Activated CD8-positive, alpha-beta memory T cell treated with anti-CD3 and anti-CD28 coated beads, Interleukin-2, amount 50 U/mL, for 4 hours (primary cell): ENCODE measurements at places on chromosomes 2 and 18.

DNA sequence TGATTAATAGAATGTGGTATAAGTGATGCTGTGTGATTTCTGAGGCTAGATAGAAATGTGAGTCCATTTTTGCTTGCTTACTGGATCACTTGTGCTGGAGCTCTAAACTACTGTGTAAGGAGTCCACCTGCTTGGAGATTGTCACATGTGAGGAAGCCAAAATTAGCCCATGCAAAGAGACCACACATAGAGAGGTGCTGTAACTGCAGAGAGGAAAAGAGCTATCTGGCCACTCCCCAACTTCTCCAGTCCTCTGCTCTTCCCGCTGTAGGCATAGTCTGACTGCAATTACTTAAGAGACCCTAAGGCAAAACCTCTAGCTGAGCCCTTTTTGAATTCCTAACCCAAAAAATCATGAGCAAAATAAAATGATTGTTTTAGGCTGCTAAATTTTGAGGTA is 120.6 kb upstream of the FBXO11 start:
- DNase-seq = no peak

GRCh38 chr18:24190590-24190989 is 51.7 kb downstream of the CABYR start:
- no peak for DNase-seq

GRCh38 chr2:218252509-218253231 is 8.1 kb upstream of the GPBAR1 start:
- no peak for DNase-seq

GRCh38 chr2:232877940-232878511 is 8.0 kb downstream of the SNORC start:
- no peak for DNase-seq

GRCh38 chr2:24011250-24012104 is 1.6 kb downstream of the MFSD2B start:
- DNase-seq = no peak

- DNase-seq = no peak
Measured at GRCh38 chr2:44779793-44780192, 161.7 kb upstream of the SIX3 start.

GRCh38 chr2:95352310-95353054 is 50.0 kb upstream of the FAHD2A start:
- DNase-seq = no peak

DNA sequence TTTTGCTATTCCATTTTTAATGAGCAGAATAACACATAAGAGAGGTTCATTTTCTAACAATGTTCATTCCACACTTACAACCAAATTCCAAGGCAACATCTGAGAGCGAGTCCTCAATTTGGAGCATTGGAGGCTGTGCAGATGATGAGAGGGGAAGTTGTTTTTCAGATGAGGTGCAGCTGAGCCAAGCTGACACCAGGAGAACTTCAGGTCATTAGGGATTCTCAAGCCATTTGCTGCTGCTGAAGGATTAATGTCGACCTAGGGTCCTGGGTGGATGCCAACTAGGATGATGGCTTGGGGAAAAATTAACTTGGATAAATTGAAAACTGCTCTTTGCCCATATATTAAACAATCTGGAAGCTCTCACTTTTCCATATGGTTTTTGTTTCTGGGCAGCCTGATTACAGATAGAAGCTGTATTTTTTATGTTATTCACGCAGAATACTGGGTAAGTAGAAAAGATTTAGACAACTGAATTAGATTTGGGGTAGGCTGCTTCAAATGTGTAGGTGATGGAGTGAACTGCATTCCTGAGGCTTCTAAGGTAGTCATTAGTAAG is 206.4 kb upstream of the SLC39A10 start:
- DNase-seq = no peak

GRCh38 chr2:213150315-213151097 is 906 bp downstream of the IKZF2 start:
- DNase-seq = no peak

DNA sequence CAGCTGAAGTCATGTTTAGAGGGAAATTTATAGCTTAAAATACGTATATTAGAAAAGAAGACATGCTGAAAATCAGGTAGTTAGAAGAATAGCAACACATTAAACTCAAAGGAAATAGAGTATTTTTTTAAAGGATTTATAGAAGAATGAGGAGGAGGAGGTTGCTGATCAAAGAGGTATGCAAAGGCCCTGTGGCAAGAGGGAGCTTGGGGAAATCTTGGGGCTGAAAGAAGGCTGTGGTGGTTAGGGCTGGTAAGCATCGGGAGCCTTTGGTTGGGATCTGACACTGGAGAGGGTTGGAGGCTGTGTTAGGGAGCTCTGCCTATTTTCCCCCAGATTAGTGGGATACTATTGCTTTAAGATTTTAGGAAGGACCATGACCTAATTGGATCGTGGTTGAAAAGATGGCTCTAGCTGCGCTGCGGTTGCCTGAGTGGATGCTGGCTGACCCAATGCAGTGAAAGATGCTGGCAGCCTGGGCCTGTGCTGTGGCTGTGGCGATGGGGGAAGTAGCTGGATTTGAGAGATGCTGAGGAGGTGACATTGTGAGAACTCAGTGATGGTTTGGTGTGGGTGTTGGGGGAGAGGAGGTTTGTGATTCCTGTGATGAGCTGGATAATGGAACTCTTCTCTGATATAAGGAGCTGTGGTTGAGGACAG is 11.7 kb downstream of the DGKD start:
- no peak for DNase-seq

GRCh38 chr2:142866426-142866825 is 11.0 kb upstream of the KYNU start:
- DNase-seq = no peak

GRCh38 chr2:232319803-232320442 is 58.6 kb upstream of the ALPP start:
- DNase-seq = no peak

DNA sequence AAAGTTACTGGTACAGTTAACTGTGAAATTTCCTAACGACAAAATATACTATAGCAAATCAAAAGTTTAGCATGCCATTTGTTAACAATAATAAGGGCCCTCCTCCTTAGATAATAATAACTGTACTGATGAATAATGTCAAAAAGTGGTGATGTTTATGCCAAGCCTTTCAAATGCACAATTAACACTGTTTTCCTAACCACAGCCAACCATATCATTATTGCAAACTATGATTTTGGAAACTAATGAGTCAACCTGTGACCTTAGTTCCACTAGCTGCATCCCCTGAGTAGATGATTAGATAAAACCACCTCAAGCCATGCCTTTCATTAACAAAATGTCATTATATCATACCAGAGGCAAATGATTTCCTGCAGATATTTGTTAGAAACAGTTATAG is 25.1 kb upstream of the GPR75 start:
- DNase-seq = no peak

- DNase-seq = no peak
Measured at GRCh38 chr18:46400449-46400848, 256.6 kb downstream of the LOXHD1 start.

DNA sequence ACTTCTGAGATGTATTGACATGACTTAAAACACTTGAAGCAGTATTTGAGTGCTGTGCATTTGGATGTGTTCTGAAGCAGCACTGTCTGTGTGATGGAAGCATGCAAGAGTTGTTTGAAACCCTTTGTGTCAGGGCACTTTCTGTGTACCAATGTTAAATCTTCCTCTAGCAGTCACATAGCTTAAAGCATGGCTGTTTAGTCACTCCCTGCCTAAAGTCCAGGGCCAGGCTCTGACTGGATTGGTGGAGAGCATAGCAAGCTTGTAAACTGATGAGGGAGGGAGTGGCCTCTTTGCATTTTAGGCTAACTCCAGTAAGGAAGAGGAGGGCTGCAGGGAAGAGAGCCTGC is 73.5 kb downstream of the MYO1B start:
- DNase-seq = no peak

DNA sequence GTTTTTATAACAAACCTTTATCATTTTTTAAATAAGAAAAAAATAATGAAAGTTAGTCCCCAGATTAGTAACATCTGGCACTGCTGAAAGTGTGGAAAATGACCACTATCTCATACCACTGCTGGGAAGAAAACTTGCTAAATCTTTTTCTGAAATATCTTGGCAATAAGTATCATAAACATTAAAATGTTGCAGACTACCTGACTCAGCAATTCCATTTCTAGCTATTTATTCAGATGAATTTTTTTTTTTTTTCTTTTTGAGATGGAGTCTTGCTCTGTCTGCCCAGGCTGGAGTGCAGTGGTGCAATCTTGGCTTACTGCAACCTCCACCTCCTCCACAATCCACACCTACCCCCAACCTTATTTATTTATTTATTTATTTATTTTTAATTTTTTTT is 35.3 kb upstream of the SOS1 start:
- no peak for DNase-seq

DNA sequence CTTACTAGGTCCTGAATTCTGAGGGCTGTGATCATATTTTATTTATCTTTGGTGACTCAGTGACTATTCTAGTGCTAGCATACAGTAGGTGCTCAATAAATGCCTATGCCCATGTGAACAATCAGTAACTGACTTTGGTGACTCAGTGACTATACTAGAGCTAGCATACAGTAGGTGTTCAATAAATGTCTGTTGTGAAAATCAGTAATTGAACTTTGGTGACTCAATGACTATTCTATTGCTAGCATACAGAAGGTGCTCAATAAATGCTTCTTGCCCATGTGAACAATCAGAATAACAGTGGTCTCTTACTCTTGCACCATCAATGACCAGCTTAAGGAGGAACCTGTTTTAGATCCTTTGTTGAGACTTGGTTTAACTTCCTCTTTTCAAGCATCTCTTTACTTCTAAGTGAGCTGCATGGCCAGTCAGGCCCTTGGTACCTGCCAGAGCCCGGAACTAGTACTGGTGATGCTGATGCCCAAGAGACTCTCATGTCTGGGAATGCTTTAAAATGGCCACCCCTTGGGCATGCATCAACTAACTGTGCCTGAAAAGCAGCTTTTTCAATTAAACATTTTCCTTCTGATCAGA is 214.9 kb upstream of the SPRED2 start:
- no peak for DNase-seq

DNA sequence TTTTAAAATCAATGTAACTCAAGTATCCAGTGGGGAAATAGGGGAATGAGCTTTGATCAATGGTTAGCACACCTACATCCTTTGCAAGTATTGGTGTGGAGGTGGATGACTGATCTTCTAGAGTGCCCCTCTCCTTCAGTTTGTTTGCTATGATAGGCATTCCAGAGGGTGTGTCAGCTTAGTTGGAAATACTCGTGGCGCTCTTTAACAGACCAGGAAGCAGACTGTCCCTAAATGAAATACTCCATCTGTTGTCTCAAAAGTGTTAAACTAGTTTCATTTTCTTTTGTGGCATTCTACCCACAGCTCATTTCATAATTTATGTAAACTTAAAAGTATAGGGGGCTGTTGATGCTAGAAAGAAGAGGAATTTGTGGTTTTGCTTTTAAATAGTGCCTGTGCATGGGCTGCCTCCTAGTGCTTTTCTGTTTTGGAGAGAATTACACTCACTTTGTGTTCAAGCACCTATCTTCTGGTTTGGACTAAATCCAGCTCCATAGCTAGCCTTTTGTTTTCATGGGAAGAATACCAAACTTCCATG is 66.2 kb downstream of the STAT1 start:
- DNase-seq = no peak

- no peak for DNase-seq
Measured at GRCh38 chr2:3422161-3422779, 42.8 kb downstream of the TRAPPC12 start.

DNA sequence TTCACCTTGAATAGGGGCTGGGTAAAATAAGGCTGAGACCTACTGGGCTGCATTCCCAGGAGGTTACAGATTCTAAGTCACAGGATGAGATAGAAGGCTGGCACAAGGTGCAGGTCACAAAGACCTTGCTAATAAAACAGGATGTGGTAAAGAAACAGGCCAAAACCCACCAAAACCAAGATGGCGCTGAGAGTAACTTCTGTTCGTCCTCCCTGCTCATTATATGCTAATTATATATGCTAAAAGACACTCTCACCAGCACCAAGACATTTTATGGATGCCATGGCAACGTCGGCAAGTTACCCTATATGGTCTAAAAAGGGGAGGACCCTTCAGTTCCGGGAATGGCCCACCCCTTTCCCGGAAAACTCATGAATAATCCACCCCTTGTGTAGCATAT is 711.5 kb upstream of the KLHL29 start:
- DNase-seq = no peak

- no peak for DNase-seq
Measured at GRCh38 chr18:34339155-34339554, 114.4 kb upstream of the NOL4 start.

GRCh38 chr2:64392529-64392928 is 61.4 kb upstream of the LGALSL start:
- DNase-seq = no peak

DNA sequence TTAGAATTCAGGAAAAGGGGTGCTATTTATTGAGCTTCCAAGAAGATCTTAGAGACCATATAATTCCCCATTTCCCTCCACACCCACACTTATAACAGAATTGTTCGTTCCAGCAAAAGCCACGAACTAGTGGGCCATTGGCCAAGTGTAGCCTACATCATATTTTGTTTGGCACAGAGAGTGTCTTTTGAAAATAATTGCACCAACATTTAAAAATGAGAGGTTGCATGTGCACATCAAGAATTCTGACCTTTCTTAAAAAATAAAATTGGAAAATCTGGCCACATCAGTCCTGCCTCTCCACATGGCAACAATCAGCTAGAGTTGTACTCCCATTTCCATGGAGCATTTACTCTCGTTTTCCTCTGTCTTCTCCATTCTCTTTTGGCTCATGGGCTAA is 655.5 kb upstream of the FANCL start:
- DNase-seq = no peak

DNA sequence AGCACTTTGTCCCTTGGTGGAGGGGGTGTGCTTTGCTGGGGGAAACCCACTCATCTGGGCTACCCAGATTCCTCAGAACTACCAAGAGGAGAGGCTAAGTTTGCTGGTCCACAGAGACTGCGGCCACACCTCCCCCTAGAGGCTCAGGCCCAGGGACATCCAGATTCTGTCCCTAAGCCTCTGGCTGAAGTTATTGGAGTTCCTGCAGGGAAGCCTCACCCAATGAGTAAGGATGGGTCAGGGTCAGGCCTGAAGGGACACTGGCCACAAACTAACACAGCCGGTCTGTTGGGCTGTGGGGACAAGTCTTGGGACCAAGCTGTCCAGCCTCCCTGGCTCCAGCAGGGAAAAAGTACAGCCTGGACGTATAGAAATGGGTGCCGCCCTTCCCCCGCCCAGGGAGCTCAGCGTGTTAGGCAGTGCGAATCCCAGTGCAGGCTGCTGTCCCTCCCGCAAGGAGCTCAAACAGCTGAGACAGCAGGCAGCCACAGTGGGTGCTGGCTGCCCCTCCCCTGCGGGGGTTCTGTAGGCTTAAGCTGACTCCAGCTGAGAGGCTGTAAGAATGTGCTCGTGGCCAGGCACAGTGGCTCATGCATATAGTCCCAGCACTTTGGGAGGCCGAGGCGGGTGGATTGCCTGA is 86.9 kb upstream of the ARL5A start:
- no peak for DNase-seq

DNA sequence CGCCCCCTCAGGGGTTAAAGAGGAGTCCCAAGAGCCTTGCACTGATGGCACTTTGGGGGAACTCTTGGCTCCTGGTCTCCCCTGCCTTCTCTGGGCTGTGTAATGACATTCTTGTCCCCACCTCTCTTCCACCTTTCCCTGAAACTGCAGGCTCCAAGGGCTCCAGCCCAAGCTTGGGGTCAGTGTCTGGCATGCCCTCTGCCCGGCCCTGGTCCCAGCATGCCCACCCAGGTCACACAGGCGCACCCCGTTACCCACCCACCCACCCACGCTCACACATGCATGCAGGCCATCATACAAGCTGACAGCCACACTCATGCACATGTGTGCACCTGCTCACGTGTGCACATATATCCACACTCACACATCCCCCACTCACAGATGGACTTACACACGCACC is 6.9 kb upstream of the NT5DC4 start:
- no peak for DNase-seq

GRCh38 chr2:99809259-99809900 is 319.6 kb upstream of the REV1 start:
- DNase-seq = no peak

- DNase-seq = no peak
Measured at GRCh38 chr18:36185901-36186460, 1.3 kb upstream of the MOCOS start.
